ENCODE measurements at places on chromosomes 1 and 21.

- DNase-seq, result no peak
Measured at GRCh38 chr21:38917043-38917774, 111.5 kb downstream of the ETS2 start.

GRCh38 chr1:177744906-177745305 is 225.0 kb downstream of the SEC16B start:
- DNase-seq, result no peak

- DNase-seq, result no peak
Measured at GRCh38 chr1:106836708-106837107, 219.8 kb upstream of the PRMT6 start.

DNA sequence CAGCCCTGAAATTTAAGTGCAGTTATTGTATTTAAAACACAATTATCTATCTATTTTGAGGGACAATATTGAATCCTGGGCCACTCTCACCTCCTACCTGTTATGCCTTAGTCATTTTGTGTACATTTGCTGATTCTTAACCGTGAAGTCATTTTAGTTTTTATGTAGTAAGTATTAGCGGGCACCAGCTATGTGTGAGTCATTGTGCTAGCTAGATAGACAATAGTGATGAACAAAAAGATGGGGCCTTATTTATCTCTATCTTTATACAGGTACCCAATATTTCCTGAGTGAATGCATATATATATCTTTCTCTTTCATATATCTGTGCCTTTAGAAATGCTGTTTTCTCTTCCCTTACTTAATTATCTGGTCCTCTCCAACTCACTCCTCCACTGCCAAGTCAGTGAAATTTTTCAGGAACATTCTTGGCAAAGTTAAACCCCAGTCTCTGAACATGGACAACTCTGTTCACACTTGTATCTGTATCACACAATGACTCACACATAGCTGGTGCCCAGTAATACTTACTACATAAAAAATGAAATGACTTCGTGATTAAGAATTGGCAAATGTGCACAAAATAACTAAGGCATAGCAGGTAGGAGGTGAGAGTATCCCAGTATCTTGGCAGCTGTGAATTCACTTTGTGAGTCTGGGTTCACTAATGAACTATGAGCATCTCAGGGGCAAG is 166.0 kb upstream of the C8B start:
- no peak for DNase-seq
